Adrenal gland (tissue), 19 donors: ENCODE measurements at places on chromosomes 4 and X.

- H3K27ac ChIP-seq = no peak overlapping the region
- H3K36me3 ChIP-seq = no peaks in the 10 kb centered on the region
- DNase-seq = no peak
Observed at GRCh38 chr4:44544158-44544557, 95.5 kb upstream of the KCTD8 start.

DNA sequence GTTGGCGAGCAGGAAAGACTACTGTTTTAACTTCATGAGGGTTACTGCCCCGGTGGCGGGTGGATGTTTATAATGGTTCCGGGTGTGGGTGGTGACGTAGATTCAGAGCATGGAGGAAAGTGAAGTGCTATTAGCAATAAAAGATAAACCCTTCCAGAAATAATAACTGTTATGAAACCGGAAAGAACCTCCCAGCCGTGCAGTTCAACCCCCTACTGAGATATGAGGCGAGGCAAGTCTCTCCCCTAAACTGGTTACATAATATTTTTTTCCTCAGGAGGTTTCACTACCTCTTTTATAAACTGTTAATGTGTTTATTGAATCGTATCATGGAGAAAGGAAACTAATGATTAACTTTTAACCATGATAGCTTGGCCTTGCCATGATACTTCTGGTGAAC lies 33.9 kb upstream of the STIM2 start:
- peak; percentile 11 for DNase-seq
- no peak overlapping the region for H3K27ac ChIP-seq
- H3K4me3 ChIP-seq = no peak overlapping the region
- no peaks in the 10 kb centered on the region for H3K36me3 ChIP-seq

GRCh38 chr4:184348311-184349233 lies 125.8 kb downstream of the IRF2 start:
- peak overlapping the region; percentile 90 for H3K27ac ChIP-seq
- peaks cover 65% of the 10 kb centered on the region for H3K4me1 ChIP-seq
- DNase-seq = peak; percentile 97
- H3K36me3 ChIP-seq = no peaks in the 10 kb centered on the region
- H3K27me3 ChIP-seq = no peaks in the 10 kb centered on the region
- H3K4me3 ChIP-seq = no peak overlapping the region

- H3K36me3 ChIP-seq = no peaks in the 10 kb centered on the region
- H3K4me3 ChIP-seq = no peak overlapping the region
- peaks cover 27% of the 10 kb centered on the region for H3K27me3 ChIP-seq
- no peak overlapping the region for H3K27ac ChIP-seq
- H3K4me1 ChIP-seq = no peaks in the 10 kb centered on the region
Observed at GRCh38 chrX:153865321-153865580, 20.7 kb downstream of the L1CAM start.

DNA sequence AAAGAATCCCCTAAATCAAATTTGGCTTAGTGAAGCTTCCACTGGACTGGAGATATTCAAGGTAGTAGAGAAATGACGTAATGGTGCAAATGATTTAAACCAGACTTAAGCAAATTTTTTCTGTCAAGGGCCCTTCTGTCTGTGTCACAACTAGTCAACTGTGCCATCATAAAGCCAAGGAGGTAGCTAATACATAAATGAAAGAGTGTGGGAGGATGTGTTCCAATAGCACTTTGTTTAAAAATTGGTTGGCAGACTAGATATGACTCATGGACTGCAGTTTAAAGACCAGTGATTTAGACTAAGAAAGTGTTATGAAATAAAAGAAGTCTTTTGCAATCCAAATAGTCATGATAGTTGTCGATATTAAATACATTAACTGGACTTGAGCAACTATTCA lies 24.3 kb upstream of the TEX13C start:
- H3K36me3 ChIP-seq = no peaks in the 10 kb centered on the region
- no peak for DNase-seq
- no peaks in the 10 kb centered on the region for H3K27me3 ChIP-seq
- H3K27ac ChIP-seq = no peak overlapping the region
- no peak overlapping the region for H3K4me3 ChIP-seq
- no peaks in the 10 kb centered on the region for H3K4me1 ChIP-seq

- no peak overlapping the region for H3K27ac ChIP-seq
- no peaks in the 10 kb centered on the region for H3K27me3 ChIP-seq
- DNase-seq = no peak
- no peaks in the 10 kb centered on the region for H3K36me3 ChIP-seq
Observed at GRCh38 chrX:108177351-108178142, 86.0 kb downstream of the ATG4A start.

DNA sequence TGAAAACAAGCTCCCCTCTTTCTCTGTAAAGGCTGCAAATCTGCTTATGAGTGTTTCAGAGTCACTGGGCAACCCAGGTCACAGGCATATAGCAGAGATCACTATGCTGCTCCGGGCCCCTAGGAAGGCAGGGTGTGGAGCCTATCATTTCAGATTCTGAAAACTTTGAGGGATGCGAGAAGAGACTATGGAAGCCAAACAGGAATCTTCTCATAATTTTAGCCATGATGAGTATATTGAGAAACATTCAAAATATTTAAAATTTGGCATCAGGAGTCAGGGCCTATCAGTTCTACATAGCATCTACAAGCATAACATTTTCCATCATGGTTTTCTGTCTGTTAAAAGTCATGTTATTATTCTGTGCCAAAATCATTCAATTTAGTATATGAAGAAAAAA lies 61.7 kb upstream of the ATXN3L start:
- H3K4me3 ChIP-seq = no peak overlapping the region
- H3K27me3 ChIP-seq = no peaks in the 10 kb centered on the region
- no peak overlapping the region for H3K27ac ChIP-seq
- no peaks in the 10 kb centered on the region for H3K36me3 ChIP-seq

GRCh38 chrX:129626026-129626425 lies 28.7 kb downstream of the APLN start:
- peaks cover 25% of the 10 kb centered on the region for H3K27me3 ChIP-seq
- no peak for DNase-seq
- no peaks in the 10 kb centered on the region for H3K4me1 ChIP-seq
- H3K27ac ChIP-seq = no peak overlapping the region
- H3K36me3 ChIP-seq = no peaks in the 10 kb centered on the region

DNA sequence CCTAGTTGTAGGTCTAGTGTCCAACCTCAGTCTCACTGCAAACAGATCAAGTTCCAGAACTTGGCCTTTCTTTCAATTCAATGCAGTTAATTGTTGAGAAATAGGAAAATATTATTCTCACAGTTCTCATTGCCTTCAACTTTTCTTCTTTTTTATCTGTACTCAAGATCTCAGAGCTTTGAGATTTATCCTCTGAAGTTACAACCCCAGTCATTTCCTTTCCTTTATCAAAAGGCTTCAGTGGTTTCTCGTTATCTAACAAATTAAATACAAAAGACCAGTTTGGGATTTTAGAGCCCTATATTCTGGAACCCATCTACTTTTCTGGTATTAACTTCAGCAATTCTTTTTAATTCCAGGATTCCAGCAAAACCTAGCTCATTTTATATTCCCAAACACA lies 130.2 kb downstream of the TMA16 start:
- H3K27me3 ChIP-seq = no peaks in the 10 kb centered on the region
- DNase-seq = no peak
- no peak overlapping the region for H3K4me3 ChIP-seq
- H3K27ac ChIP-seq = no peak overlapping the region

DNA sequence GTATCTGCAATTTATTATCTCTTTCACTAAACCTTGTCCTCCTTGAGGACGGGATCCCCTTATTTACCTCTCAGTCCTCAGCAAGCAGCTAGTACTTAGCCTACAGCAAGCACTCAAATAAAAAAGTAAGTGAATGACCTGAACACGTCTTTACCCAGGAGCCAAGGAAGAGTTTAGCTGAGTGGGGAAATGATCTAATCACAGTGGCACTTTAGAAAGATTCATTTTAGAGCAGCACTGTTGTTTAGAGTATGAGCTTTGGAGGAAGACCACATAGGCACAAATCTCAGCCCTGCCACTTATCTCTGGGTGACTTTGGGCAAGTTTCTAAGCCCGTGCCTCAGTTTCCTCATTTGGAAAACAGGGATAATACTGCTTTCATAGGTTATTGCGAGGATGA lies 2.7 kb downstream of the FAM120C start:
- no peaks in the 10 kb centered on the region for H3K36me3 ChIP-seq
- peaks cover 27% of the 10 kb centered on the region for H3K4me1 ChIP-seq
- no peak for DNase-seq
- no peaks in the 10 kb centered on the region for H3K27me3 ChIP-seq

GRCh38 chr4:99857307-99857706 lies 36.9 kb downstream of the LAMTOR3 start:
- no peaks in the 10 kb centered on the region for H3K4me1 ChIP-seq
- H3K36me3 ChIP-seq = no peaks in the 10 kb centered on the region
- DNase-seq = no peak
- no peaks in the 10 kb centered on the region for H3K27me3 ChIP-seq

DNA sequence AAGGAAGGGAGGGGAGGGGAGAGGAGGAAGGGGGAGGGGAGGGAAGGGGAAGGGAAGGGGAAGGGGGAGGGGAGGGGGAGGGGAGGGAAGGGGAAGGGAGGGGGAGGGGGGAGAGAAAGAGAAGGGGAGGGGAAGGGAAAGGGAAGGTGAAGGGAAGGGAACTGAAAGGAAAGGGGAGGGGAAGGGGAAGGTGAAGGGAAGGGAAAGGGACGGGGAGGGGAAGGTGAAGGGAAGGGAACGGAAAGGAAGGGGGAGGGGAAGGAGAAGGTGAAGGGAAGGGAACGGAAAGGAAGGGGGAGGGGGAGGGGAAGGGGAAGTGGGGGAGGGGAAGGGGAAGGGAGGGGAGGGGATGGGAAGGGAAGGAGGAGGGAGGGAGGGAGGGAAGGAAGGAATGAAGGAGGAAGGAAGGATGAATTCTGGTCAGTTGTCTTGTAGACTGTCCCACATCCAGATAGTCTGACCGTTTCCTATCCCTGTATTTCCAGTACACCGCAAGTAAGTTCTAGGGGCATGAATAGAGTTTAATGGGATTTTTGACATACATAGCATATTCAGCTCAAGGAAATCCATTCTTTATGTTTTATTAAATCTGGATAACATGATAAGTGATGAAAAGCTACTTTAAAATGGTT lies 20.4 kb downstream of the HERC5 start:
- H3K36me3 ChIP-seq = no peaks in the 10 kb centered on the region
- no peak for DNase-seq
- no peaks in the 10 kb centered on the region for H3K4me1 ChIP-seq
- H3K27me3 ChIP-seq = no peaks in the 10 kb centered on the region
- no peak overlapping the region for H3K4me3 ChIP-seq
- H3K27ac ChIP-seq = no peak overlapping the region

DNA sequence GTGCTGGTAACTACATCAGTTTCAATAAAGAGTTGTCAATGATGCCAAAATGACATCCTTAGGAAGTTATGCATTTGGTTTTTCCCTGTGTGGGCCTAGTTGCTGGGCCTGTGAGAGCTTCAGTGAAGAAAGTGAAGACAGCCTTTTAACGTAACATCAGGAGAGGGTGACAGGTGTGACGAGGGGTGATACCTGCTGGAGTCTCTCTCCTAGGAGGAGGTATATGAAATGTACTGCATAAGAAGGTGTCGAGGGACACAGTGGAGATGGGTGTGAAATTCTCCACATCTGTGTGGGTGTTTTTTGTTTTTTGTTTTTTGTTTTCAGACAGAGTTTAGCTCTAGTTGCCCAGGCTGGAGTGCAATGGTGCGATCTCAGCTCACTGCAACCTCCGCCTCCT lies 49.2 kb downstream of the EVC start:
- no peaks in the 10 kb centered on the region for H3K27me3 ChIP-seq
- H3K4me3 ChIP-seq = no peak overlapping the region
- H3K36me3 ChIP-seq = no peaks in the 10 kb centered on the region
- no peaks in the 10 kb centered on the region for H3K4me1 ChIP-seq

DNA sequence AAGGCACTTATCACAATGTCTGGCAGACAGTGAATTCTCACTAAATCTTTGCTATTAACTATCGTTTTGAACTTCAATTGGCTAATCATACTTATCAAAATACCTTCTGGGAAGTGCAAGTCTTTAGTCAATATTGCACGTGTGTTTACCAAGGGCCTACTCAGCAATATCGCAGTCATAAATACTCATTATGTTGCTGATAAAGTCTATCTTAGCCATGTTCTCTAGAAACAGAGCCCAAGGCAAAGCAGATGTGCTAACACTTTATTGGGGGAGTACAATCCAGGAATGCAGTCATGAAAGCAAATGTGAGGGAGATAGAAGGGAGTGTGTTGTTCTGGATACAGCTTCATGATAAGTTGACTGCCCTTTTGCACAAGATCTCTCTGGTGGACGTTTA lies 90.5 kb downstream of the FBXO8 start:
- no peak overlapping the region for H3K27ac ChIP-seq
- H3K36me3 ChIP-seq = no peaks in the 10 kb centered on the region
- H3K4me1 ChIP-seq = no peaks in the 10 kb centered on the region

DNA sequence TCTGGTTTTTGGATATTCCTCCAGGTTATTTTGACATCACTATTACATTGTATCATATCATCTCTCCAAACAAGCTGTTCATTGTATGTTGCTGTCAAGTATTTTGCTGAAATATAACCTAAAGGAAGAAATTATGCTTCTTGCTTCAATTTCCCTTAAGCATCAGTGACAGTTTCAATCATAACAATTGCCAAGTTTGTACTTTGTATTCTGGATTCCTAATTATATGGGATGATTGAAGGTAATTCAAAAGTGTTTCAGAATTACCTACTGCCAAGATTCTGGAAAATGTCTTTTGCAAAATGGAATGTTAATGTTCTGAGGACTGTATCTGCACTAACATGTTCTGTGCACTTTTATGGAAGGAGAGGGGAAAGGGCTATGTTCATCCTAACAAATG lies 228.7 kb downstream of the PRDM5 start:
- H3K27me3 ChIP-seq = no peaks in the 10 kb centered on the region
- no peak overlapping the region for H3K27ac ChIP-seq
- no peaks in the 10 kb centered on the region for H3K36me3 ChIP-seq
- no peak for DNase-seq
- H3K4me3 ChIP-seq = no peak overlapping the region
- H3K4me1 ChIP-seq = peaks cover 7% of the 10 kb centered on the region

- H3K4me3 ChIP-seq = no peak overlapping the region
- DNase-seq = no peak
- H3K36me3 ChIP-seq = no peaks in the 10 kb centered on the region
- no peaks in the 10 kb centered on the region for H3K27me3 ChIP-seq
- H3K27ac ChIP-seq = no peak overlapping the region
Observed at GRCh38 chr4:25843340-25844097, 19.3 kb downstream of the SEL1L3 start.

DNA sequence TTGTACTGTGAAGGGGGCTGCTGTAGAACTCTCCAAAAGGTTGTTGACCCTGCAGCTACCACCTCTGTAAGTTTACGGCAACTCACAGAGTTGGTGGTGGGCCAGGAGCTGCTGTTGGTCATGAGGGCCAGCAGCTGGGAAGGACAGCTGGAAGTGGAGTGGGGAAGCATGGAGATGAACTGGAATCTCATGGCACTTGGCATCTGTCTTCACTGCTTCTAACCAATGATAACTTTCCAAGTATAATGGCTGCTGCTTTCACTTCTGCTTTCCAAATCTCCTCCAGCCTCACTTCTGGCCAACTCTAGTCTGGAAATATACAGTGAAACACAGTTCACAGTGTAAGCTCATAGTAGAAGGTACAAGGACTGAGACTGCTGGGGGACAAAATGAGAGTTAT lies 126.5 kb upstream of the INTU start:
- H3K4me1 ChIP-seq = no peaks in the 10 kb centered on the region
- H3K27ac ChIP-seq = no peak overlapping the region
- no peak overlapping the region for H3K4me3 ChIP-seq
- H3K27me3 ChIP-seq = no peaks in the 10 kb centered on the region
- H3K36me3 ChIP-seq = no peaks in the 10 kb centered on the region

- H3K4me3 ChIP-seq = no peak overlapping the region
- no peaks in the 10 kb centered on the region for H3K36me3 ChIP-seq
- H3K27ac ChIP-seq = no peak overlapping the region
- no peak for DNase-seq
Observed at GRCh38 chrX:9379697-9380551, 84.9 kb upstream of the TBL1X start.

- H3K27ac ChIP-seq = no peak overlapping the region
- H3K4me1 ChIP-seq = no peaks in the 10 kb centered on the region
- H3K27me3 ChIP-seq = no peaks in the 10 kb centered on the region
- no peak overlapping the region for H3K4me3 ChIP-seq
- H3K36me3 ChIP-seq = no peaks in the 10 kb centered on the region
- no peak for DNase-seq
Observed at GRCh38 chr4:157143369-157143768, 67.4 kb downstream of the GLRB start.
